Keratinocyte (primary cell): ENCODE measurements at places on chromosomes 13 and 19. TPM values are rescaled to one million over a fixed set of nuclear protein-coding genes. Genes with fewer than 3 reads are reported as not detected.

The LRRC63 gene
- 0.02 to 0.05 TPM in 2 of 3 replicates, not detected in the other for polyA plus RNA-seq

The EFNA2 gene
- not detected in 3 replicates for polyA plus RNA-seq

- DNase-seq: no peak
Measured at GRCh38 chr19:15266683-15267082, 34.4 kb upstream of the EPHX3 start.

- no peak for DNase-seq
Measured at GRCh38 chr13:34620074-34620850, 321.8 kb upstream of the NBEA start.

- DNase-seq: no peak
Measured at GRCh38 chr13:84279166-84279565, 396.9 kb upstream of the SLITRK1 start.

GRCh38 chr13:56166864-56167263 lies 973.9 kb upstream of the PRR20A start:
- DNase-seq: no peak

DNA sequence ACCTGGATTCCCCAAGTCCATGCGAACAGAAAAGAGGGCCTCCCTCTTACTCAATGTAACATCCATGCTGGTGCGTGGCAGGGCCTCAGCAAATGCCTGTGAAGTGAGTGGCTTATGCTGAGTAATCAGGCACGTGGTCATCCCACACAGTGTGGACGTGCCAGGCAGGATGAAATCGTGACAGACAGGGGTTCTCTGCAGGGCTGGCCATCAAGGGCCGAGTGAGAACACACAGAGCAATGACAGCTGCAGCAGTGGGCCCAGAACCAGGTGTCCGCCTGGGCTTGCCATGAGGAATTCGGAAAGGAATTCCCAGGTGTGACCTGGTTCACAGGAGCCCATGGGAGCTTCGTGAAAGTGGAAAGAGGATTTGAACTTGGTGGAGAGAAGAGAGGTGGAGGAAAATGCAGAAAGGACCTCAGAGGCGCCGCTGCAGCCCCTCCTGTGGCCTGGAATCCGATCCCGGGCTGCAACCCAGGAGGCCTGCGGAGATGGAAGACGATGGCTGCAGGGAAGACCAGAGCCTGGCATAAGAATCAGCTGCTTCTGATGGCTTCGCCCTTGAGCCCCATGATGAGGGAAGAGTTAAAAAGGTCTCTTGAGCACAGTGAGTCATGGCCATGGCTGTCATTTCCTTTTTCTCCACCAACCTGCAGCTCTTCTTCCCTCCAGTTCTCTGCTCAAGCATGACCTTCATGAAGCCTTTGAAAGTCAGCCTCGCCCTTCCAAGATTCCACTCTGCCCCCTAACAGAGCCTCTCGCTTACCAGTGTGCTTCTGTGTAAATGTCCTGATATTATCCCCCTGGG lies 34.6 kb upstream of the SOX1 start:
- DNase-seq: no peak

DNA sequence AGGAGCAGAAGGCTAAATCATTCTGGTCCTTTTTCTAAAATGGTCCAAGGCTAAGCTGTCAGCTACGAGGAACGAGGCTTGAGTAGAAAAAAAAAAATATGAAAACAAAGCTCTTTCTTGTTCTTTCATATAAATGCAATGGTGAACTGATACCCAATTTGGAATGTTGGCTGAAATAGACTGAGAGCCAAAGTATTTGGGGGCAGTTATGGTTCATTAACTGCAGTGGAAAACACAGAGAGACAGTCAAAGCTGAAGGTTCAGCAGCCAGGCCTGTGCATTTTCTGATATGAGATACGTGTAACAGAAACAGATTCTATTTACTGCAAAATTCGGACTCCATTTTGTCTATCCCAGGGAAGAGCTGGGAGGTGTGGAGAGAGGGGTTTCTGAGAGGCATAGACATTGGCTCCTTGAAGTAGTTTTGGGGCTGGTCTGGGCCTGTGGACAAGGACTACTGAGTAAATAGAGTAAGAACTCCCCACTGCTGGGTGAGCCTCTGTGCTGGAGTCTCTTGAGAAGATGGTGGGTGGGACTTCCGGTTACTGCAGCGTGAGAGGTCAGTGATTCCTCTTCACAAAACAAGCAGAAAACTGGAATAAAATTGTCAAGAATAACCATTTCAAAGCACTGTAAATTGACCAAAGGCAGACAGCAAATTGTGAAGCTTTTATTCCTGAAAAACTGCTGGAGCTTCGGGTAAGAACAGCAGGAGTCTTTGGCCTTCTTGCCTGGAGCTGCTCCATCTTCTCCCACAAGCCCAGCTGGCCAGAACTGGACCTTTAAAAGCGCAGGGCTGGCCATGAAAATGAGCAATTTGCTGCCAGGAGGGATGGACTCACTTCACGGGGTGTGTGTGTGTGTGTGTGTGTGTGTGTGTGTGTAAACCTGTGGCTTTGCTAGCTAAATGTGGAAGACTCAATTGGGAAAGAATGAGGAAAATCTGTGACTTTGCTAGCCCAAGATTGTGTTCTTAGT lies 43.1 kb upstream of the CNMD start:
- DNase-seq: no peak

GRCh38 chr13:41224113-41225110 lies 30.0 kb upstream of the KBTBD7 start:
- peak; percentile 23 for DNase-seq

DNA sequence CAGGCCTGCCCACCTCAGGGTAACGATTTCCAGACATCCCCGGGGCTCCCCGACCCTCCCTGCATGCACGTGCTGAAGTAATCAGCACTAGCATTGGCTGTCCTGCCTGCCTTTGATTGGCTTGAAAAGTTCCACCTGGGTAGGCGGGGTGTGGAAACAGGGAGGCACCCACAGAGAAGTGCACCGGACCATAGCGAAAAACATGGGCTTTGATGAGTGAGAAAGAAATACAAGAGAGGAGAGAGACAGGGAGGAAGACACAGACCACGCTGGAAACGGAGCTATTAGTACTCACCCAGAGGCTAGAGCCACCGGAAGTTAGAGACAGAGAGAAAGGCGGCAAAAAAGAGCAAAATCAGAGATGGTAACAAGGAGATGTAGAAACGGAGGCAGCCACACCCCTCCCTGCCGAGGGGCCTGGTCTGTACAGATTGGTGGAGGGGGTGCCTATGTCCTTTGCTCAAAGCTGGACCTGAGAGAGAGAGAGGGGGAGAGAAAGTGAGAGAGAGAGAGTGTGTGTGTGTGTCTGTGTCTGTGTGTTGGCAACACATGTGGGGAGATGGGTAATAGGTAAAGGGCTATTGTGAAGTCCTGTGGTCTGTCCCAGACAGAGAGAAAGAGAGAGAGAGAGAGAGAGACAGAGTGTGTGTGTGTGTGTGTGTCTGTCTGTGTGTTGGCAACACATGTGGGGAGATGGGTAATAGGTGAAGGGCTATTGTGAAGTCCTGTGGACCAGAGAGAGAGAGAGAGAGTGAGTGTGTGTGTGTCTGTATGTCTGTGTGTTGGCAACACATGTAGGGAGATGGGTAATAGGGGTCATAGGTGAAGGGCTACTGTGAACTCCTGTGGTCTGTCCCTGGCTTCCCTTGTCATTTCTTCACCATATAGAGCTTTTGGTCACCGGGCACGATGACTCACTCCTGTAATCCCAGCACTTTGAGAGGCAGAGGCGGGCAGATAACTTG lies 2.9 kb downstream of the CGB3 start:
- DNase-seq: no peak
